ENCODE measurements at places on chromosomes 16 and 17.

DNA sequence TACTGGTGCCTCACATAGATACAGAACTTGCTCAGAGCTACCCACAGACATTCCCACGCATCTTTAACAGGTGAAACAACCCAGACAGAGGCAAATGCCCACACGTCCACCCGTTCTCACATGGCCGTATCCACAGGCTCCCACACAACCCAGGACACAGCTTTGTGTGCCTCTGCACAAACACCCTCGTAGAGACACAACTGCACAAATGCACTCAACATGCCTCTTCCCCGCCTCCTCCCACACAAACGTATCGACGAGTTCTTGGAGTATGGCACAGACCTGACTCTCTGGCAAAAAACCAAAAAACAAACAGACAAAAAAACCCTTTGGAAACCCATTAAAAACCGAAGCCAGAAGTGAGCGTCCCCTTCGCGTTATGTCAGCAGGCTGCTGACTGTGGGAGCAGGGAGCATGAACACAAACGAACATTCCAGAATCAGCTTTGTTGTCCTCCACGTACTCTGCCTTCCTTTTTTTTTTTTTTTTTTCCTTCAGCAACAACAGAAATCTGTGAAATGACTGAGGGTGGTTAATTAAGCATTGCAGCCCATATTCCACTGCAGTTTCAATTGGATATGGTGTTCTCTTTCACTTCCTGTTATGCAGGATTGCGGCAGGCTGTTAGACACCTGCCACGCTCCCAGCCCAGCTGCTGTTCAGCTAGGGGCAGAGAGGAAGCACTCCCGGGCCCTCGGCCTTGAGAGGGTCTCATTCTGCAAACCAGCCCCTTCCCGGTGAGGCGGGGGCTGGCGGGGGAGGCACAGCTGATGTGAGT, 313.7 kb downstream of the MAF start:
- DNase-seq = peak; percentile 32

GRCh38 chr16:2090481-2090776, 42.6 kb downstream of the TSC2 start:
- DNase-seq = no peak

DNA sequence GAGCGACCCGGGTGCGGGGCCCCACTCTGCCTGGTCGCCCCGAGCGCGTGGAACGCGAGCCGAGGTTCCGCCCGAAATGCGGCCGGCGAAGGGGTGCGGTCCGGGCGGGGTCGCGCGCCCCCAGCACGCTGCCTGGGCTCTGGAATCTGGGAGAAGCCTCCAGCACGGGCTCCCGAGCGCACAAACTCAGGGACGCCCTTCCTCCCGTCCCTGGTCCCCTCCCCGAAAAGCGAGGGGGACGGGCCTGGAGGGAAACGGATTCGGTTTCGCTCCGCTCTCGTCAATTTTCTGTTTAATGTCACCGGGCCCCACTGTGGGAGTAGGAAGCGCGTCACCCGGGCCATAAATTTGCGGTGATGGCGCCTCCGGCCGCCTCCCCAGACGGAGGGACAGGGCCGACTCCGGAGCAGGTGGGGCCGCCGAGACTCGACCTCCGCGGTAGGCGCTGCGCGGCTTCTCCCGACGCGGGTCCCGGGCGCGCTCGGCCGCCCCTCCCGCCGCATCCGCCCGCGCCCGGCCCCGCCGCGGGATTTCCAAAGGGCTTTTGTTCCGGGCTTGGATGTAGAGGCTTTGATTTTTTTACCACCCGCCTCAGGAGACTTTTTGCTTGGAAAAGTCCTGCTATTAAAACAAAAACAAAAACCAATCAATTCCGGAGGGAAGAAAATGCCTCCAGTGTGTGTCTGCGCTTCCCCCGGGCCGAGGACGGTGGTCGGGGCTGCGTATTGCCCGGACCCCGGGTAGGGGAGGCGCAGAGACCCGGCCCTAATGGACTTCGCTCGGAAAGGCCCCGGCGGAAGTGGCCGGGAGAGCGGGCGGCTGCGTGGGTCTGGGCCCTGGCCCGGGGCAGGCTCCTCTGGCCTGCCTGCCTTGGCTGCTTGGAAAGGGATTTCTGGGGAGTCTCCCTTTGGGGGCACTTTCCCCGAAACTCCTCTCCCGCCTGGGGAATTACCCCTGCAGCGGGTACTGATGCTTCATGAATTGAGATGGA, 7.9 kb upstream of the BAHCC1 start:
- peak; percentile 23 for DNase-seq

- no peak for DNase-seq
These were observed 21.1 kb downstream of the FOXN1 start for GRCh38 chr17:28527181-28527681.

- DNase-seq = peak; percentile 17
These were observed 610 bp downstream of the VPS4A start for GRCh38 chr16:69311533-69312387.

DNA sequence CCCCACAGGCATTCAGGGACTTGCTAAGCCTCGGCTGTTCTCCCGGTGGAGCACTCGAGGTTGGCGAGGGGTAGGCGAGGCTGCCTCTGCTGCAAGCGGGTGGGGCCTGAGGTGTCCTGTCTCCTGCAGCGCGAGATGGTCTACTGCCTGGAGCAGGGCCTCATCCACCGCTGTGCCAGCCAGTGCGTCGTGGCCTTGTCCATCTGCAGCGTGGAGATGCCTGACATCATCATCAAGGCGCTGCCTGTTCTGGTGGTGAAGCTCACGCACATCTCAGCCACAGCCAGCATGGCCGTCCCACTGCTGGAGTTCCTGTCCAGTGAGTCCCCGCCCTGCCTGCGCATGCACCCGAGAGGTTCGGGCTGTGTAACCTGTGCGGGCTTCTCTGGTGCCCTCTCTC, 26.3 kb downstream of the TSC2 start:
- DNase-seq = no peak

GRCh38 chr17:47280072-47280811, 26.6 kb downstream of the ITGB3 start:
- no peak for DNase-seq

DNA sequence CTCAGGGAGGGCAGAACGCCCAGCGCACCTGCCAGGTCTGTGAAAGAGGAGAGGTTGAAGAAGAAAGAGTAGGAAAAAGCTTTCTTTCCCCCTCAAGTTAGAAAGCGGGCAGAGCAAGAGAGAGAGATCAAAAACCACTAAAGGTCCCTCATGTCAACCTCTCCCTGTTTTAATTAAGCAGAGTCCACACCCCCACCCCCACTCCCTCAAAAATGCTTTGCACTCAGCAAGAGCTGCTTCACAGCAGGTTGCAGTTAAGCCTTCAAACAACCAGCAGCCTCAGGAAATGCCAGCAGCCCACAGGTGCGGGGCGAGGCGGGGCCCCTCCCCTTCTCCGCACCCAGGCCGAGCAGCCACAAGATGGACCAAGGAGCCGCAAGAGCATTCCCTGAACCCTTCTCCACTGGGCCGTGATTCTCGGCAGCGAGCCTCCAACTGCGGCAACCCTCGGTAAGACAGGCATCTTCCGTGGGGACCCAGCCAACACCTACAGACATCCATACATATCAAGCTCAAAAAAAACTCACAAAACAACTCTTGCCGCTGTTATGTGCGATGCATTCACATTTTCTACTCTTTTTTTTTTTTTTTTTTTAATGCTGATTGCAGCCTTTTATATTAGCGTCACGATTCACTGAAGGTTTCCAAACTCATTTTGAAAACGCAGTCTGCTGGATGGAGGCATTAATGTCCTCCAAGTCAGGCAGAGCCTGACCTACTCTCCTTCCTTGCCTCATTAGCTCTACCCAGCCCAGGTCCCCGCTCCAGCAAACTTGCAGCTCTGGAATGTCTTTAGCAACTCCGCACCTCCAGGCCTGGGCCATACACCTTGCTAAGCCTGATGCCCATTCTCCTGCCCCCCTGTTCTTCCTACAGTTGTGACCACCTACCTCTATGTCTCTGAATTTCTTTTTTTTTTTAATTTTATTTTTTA, 66.1 kb downstream of the AXIN2 start:
- DNase-seq = peak; percentile 9

DNA sequence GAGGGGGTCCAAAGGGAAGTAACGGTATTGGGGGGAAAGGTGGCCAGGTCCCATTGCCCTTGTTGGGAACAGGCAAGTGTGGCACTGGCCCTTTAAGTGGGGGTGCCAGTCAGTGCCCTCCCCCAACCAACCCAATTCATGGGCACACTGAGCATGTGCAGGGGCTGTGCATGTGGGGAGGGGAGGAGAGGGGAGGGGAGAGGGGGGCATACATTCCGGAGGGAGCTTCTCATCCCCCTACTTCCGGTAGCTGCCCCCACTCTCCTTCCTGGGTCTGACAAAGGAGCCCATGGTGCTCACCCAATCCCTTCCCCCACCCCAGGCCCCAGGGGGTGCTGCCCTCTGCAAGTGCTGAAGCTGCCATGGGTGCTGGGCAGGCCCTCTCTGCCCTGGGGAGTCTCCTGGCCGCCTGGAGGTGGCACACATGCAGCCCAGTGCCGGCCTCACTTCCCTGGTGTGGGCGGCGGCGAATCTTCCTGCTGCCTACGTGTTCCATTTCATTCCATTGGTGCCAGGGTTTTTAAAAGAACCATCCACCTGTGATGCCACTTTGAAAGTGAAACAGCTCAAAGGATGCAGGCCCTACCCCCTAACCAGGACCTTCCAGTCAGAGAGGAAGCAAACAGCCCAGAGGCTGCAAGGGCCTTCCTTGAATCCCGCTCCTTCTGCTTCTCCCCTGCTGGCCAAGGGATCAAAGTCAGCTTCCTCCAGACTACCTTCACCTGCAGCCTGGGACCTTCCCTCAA, 11.0 kb downstream of the HEXIM2 start:
- peak; percentile 51 for DNase-seq

- DNase-seq = peak; percentile 73
These were observed 49.2 kb upstream of the CBFA2T3 start for GRCh38 chr16:89026121-89026612.

GRCh38 chr17:77494664-77495435, 354.1 kb downstream of the SEC14L1 start:
- peak; percentile 77 for DNase-seq

DNA sequence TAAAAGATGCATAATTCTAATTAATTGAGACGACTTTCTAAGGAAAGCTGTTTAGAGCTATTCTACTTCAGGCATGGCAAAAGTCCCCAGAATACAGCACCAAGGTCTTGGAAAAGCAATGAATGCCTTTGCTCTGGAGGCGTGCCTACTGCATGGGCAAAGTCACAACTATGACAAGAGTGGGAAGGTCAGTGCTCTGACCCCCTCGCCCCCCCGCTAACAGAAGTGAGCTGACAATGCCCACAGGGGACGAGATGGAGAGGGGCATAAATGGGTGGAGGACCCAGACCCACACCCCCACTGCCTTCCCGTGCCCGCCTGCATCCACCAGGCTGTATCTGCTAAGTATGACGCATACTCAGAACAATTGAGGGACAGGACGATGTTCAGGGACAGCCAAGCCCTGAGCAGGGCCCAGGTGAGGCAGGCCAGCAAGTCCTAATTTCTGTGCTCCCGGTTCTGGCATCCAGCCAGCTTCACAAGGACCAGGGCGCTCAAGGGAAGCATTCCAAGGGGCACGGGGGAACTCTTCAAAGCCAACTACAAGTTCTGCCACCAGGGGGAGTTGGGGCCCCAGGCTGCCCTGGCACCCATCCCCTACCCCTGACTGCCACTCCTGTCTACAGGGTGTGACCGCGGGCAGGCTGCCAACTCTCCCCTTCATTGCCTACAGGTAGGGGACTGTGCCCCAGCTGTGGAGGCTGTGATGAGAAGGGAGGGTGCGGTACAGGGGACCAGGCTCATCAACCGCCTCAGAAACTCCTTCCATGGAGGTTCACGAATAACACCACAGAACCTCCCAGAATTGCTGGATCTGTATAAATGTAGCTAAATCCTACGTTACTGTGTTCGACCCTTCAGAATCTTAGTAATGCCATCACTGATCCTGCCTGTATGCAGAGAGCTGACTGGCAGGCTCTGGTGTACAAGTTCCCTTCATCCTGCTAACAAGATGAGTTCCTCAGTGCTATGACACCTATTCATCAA, 20.8 kb downstream of the NPRL3 start:
- peak; percentile 68 for DNase-seq

- no peak for DNase-seq
These were observed 14.9 kb downstream of the GLG1 start for GRCh38 chr16:74591876-74592650.

GRCh38 chr16:55944377-55944802, 69.2 kb upstream of the CES5A start:
- DNase-seq = peak; percentile 53

DNA sequence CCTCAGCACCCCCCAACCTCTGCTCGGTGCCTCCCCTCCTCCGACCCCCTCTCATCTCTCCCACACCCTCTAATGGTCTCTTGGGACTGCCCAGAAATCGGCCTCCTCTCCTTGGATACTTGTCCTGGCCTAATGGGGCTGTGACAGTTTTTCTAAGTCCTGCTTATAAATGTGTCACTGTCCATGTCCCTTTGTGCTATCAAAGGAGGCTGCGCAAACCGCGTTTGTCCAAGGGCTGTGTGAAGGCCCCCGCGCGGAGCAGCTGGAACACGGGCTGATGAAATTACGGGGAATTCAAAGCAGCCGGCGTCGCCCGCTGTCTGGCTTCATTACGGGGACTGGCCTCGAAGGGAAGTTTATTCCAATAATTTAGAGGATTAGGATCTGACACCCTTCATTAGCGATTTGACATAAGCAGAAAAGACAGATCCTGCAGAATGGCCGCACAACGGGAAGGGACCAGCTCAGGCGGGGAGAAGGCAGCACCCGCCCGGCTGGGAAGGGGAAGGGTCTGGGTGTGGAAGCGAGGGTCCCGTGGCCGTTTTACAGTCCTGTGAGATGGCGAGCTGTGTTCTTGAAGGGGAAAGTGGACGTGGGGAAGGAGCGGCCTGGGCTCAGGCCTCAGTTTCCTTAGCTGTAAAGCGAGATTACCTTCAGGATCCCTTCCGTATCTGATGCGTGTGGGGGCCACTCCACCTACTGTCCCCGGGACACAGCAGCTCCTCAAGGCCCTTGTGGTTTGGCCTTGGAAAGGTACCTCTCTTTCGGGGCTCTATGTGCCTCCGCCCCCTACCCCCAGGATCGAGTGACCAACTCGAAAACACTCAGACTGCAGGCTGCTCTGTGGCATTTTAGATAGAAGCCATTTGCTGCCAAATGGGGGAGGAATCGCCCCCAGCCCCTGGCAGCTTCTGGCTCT, 1.6 kb upstream of the WFIKKN2 start:
- no peak for DNase-seq

DNA sequence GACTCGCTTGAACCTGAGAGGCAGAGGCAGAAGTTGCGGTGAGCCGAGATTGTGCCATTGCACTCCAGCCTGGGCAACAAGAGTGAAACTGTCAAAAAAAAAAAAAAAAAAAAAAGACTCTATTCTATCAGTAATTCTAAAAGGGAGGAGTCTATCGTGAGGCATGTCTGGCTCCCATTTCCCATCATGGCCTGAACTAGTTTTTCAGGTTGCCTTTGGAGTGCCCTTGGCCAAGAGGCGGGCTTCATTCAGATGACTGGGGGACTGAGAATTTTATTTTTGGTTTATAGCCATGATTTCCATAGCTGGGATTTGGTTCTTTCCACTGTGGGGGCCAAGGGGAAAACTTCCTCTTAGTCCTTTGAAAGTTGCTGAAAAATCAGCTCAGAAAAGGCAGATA, 3.5 kb upstream of the SNX29 start:
- DNase-seq = no peak

DNA sequence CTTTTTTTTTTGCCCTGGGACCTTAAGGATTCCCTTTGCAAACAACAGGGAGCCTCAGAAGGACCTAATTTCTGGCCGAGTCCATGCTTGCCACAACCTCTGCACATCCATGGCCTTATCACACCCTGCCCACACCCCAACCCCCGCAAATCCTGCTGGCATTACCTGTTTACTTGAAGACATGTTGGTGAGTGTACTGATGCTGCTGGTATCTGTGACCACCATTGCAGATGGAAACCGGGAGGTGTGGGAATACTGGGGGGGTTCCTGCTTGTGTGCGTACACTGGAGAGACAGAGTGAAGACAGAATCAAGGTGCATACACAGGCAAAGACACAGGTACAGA, 46.0 kb downstream of the HNF1B start:
- DNase-seq = no peak

All from CD4-positive, alpha-beta T cell treated with Interleukin-15 for 4 hours (primary cell).